ENCODE measurements at places on chromosomes 12 and 14.

- DNase-seq = peak; percentile 2
These were observed 1.2 kb upstream of the HVCN1 start for GRCh38 chr12:110690127-110690430.

DNA sequence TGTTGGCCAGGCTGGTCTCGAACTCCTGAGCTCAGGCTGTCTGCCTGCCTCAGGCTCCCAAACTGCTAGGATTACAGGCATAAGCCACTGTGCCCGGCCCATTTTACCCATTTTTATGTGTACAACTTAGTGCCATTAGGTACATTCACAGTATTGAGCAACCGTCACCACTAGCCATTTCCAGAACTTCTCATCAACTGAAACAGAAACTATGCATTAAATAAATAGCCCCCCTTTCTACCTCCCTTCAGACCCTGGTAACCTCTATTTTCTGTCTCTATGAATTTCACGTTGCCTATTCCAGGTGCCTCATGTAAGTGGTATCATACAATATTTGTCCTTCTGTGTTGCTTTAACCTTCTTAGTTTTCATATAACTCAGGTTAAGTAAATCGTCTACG lies 15.9 kb downstream of the ZCRB1 start:
- DNase-seq = no peak

DNA sequence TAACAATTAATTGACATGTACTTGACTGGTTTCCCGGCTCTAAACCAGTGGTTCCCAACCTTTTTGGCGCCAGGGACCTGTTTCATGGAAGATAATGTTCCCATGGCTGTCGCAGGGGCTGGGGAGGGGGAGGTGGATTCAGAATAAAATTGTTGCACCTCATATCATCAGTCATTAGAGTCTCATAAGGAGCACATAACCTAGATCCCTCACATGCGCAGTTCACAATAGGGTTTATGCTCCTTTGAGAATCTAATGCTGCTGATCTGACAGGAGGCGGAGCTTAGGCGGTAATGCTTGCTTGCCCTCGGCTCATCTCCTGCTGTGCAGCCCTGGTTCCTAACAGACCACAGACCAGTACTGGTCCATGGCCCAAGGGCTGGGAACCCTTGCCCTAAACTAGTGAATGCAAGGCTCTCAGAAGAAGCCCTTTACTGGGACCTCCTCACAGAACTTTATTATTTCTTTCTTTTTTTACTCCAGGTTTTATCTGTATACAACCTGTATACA lies 86.4 kb upstream of the SINHCAF start:
- DNase-seq = no peak

DNA sequence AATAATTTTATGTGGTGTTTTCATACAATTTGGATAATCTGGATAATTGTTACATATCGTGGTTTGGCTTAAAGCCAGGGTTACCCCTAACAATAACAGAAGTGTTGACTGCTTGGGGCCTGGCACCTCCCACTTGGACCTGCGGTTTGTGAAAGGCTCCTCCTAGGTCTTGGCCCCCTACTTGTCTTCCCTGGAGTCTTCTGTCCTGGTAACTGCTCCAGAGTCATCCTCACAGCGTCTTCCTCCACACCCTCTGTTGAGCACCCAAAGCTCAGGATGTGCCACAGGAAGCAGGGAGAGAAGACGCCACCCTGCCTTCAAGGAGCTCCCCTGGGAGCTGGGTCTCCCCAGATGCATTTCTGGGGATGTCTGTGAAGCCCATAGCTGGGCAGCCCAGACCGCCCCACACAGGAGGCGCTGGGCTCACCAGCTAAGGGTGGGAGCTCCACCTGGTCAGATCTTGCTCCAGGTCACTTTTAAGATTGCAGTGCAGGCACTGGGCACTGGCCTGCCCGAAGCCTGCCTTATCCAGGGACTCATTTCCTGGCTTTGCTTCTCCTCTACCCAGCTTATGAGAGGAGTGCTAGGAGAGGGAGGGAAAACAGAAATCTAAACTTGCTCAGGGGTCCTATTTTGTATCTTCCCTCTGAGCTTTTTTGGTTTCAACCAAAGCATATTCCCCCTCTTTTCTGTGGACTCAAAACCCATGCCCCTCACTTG lies 98.2 kb downstream of the ZFP36L1 start:
- DNase-seq = peak; percentile 61

DNA sequence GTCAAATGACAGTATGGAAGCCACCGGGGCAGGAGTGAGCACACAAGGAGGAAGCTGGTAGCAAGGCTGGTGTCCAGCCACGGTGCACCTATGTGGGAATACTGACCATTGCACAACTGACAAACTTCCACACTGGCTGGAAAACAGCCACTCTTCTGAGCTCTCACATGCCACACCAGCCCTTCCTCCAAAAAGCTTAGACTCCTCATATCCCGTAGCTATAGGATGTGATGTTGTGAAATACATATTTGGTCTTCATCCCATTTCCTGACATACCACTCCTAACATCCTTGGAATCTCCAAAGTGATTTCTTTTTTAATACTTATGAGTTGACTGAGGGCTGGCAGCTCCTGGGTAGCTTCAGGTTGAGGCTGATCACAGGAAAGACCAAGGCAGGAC lies 103.6 kb downstream of the NTF3 start:
- no peak for DNase-seq

DNA sequence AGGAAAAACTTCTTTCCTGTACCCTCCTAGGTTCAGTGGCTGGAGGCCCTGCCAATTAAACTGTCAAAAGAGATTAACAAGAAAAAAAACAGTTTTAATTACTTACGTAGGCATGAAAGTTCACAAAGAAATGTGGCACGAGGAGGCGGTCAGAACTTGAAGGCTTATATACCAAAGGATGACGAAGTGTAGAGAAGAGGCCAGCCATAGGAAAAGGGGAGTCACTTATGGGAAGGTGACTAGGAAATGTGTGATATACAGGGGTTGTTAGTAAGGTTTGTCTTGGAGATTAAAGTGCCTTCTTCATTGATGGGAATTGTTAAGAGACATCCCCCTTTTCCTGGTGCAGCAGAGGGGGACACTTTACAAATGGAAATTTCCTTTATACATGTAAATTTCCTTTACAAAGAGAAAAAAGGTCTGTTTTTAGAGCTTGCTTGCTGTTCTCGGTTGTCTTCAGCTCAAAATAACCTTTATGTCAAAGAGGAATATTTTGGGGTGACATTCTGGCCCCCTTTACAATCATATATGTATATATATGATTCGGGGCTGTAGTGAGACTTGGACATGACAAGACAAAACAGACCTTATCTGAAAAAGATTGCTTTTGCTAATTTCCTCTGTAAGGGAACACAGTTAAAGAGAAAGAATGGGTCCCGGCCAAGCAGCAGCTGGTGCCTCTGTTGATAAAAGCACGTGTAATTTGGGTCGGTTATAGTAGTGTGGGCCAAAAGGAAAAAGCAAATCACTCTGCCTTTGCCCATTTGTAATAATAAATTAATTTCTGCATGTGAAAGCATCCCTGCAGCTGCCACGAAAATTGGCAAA lies 38.6 kb downstream of the SYNE2 start:
- no peak for DNase-seq

DNA sequence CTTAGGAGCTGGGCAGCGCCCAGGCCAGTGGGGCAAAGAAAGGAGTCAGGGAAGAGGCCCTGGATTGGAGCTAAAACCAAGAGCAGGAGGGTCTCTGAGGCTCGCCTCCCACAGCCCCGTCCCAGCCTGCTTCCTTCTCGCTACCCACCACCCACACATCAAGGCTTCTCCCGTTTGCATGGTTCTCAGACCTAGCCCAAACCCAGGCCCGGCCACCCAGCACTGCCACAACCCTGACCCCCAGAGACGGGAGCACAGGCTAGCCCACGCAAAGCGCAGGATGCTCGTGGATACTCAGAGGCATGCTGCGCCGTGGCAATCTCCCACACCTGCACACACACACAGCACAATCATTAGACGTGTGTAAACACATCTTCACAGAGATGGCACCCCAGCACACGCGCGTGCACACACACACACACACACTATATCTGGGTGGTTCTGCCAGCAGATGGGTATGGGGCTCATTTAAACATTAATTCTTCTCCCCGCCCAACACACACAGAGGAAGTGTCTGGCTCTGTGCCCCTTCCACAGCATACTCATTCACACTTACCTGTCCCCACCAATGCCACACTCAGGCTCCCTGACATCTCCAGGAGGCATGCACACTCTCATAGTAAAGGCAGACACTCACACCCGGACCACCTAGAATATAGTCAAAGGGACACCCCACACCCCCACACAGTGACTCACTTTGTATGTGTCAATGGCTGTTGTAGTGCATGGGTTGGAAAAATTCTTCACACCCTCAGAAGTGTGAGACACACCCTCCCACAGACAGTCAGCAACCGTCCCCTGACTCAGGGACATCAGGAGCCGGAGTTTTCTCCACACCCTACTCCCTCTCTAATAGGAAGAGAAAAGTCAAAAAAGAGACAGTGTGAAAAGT lies 1.1 kb downstream of the CARMIL3 start:
- no peak for DNase-seq

- no peak for DNase-seq
These were observed 106.7 kb downstream of the PPP2R5E start for GRCh38 chr14:63436286-63437098.

- DNase-seq = no peak
These were observed 103.1 kb upstream of the MON2 start for GRCh38 chr12:62363506-62363905.

DNA sequence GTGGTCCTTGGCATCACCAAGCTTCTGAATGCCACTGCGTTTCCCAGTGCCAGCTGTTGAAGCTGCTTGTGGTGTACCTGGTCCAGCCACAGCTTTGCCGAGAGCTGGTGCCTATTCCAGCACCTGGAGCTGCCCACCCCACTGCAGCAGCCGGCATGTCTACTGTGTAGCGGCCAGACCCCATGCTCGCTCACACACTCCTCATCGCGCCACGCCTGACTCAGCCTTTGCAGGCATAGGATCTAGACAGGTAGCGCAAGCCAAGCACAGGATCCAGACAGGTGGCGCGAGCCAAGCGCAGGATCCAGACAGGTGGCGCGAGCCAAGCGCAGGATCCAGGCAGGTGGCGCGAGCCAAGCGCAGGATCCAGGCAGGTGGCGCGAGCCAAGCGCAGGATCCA lies 11.6 kb upstream of the ZNF605 start:
- DNase-seq = no peak

- DNase-seq = no peak
These were observed 99.6 kb upstream of the PDE3A start for GRCh38 chr12:20268771-20269170.

- no peak for DNase-seq
These were observed 53.6 kb downstream of the BRMS1L start for GRCh38 chr14:35879654-35880249.

DNA sequence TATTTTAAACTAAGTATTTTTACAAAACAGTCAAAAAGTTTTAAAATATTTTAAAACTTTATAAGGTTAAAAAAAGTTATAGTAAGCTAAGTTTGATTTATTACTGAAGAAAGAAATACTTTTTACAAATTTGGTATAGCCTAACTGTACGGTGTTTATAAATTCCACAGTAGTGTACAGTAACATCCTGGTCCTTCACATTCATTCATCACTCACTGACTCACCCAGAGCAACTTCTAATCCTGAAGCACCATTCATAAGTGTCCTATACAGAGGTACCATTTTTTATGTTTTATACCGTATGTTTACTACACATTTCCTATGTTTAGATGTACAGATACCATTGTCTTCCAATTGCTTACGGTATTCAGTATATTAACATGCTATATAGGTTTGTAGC lies 170.0 kb downstream of the KLHL28 start:
- DNase-seq = no peak

- peak; percentile 88 for DNase-seq
These were observed 105.2 kb upstream of the ATF7IP start for GRCh38 chr12:14260011-14260993.

- peak; percentile 57 for DNase-seq
These were observed 18.9 kb upstream of the ANKRD33 start for GRCh38 chr12:51868821-51869495.

- no peak for DNase-seq
These were observed 11.3 kb downstream of the MEG3 start for GRCh38 chr14:100836941-100837804.

DNA sequence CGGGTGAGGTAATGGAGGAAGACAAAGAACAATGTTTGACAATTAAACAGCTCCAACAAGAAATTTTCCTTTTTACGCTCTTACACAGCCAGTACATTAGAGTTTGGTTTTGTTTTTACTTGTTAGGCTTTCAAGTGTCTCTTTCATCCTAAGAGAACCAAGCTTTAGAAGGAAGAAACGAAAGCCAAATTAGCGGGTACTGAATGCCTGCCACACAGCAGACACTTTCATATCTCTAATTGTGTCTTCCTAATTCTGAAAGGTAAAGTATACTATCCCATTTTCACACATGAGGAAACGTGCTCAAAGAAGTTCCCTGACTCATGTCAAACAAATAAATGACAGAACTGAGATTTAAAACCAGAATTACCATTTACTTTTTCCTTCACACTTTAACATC lies 65.0 kb downstream of the CDK17 start:
- DNase-seq = no peak

DNA sequence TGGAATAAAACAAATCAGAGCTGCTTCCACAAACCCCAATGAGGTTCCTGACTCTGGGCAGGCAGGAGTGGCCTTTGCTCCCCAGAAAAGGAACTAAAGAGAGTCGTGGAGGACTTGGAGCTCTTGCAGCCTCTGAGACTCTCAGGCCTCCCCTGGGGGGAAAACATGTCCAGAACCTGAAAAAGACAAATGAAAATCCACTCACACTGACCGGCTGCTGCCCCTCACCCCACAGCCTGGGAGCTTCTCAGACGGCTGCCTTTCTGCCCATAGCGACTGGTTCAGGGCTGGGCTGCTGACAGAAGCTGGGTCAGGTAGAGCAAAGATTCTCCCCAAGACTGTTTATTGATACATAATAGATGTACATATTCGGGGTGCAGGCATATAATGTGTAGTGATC lies 356.0 kb downstream of the ADGRD1 start:
- no peak for DNase-seq

DNA sequence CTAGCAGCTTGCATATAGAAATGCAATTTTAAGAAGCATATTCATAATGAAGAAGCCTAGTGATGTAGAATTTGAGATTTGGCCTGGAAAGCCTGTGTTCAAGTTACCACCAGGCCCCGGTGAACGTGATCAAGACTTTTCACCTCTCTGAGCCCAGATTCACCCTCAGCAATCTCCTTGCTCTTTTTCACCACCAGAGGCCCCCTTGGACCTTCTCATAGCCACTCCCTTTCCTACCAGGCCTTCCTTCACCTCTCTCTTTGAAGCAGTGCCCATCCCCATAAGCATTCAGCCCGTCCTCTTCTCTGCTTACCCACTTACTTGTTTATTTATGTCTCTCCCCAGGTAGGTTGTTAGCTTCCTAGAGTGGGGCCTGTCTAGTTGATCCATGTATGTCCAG lies 1280.9 kb downstream of the AACS start:
- DNase-seq = no peak

DNA sequence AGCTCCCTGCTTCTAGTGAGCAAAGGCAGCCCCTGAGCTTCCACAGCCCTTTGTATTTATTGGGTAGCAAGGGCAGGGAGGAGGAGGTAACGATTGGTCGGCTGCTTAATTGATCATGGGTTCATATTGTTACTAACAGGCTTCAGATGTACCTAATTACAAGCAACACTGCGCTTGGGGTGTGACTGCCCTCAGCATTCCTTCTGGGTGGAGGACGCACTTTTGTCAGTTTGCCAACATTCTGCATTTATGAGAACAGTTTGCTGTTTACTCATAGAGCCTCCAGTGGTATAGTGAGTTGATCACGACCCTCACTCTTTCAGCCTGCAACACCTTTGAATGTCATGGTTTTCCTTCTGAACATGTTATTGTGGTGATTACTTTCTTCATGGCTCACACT lies 9.6 kb downstream of the TSHR start:
- no peak for DNase-seq

Measured in AG20443 (cell line).